Lung (tissue), 17 donors: ENCODE measurements at places on chromosomes 1 and 21. TPM values are rescaled to one million over a fixed set of nuclear protein-coding genes. Genes with fewer than 3 reads are reported as not detected.

- DNase-seq = peak; percentile 76
These were observed 953 bp upstream of the BRWD1 start for GRCh38 chr21:39314143-39315027.

DNA sequence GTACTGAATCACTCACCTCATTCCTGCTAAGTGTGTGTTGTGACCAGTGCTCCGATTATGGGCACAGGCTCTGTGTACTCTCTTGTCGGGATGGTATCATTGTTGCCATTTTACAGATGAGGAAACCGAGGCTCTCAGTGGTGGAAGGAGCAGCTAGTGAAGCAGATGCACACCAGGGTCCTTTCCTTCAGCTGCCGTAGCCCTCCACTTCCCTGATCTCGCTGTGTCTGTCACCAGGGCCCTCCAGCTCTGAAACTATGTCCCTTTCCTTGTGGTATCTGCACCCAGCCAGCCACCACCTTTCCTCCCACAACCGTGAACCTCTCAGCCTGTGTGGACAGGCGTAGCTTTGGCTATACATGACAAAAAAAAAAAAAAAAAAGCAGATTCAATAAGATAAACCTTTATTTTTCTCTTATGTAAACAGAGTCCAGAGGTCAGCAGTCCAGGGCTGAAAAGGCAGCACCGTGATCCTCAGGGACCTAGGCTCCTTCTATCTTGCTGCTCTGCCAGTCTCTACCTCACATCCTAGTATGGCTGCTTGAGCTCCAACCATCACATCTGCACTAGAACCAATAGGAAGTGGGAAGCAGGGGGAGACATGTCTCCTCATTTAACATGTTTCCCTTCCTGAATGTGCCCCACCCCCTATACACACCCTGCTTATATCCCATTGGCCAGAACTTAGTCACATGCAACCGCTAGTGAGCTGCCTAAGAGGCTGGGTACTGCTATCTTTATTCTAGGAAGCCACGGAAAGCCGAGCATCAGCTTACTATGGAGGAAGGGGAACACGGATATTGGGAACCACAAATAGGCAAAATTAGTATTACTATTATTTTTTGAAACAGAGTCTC, 44.3 kb downstream of the TMEM51 start:
- no peak for DNase-seq

DNA sequence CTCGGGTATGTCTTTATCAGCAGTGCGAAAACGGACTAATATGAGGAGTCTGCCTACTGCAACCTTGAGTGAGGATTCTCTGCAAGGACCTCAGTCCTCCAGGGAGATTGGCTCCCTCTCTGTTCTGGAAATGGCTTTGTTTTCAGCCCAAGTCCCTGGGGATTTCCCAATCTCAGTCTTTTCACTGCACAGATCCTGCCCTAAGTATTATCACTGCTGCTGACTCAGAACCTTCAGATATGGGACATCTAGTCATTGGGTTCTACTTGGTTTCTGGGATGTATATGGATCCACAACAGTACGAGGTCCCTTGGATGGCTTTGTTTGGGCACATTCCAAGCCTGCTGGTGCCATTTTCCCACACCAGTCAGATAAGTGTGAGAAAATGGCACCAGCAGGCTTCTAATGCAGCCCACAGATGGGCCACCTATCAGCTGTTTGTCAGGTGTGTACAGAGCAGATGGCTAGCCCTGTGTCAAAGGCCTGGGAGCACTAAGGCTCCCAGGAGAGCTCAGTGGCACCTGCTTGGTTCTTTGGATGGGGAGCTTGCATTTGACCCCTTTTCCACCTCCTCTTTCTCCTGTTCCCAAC, 27.4 kb downstream of the ELF3 start:
- DNase-seq = no peak

DNA sequence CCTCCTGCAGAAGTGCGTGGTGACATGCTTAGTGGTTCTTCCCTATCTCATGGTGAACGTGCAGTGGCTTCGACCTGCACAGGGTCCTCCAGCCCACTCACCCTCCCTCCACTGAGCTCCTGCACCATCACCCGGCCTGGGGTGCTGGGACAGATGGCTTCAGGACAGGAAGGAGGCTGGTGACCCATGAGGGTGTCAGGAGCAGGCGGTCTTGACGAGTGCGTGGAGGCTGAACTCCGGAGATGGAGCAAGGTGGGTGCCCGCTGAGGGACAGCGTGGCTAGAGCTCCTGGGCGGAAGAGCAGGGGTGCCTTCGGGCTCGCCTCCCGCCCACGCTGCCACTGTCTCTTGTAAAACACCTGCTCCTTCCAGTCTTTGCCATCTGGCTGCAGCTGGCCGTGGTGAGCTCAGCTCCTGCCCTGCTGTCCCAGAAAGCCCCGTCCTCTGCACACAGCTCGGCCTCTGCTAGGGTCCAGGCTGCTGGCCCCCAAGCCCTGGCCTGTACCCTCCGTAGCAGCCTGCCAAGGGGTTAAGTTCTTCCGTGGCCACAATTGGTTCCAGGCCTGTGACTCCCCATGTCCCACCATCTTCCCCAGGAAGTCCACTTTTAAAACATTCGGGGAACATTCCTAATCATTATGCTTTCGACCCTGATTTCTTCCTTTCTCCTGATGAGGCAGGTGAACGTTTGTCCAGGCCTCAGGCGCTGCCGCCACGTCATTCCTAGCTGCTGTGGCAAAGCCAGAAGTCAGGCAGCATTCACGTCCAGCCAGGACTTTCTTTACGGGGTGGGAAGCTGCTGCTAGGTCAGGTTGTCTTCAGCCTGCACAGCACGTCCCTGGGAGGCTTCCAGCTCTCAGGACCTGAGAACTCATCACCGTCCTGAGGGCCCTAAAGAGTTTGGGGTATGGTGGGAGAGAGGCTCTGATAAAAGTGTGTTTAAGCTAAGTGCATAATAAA, 8.1 kb downstream of the KRTAP10-1 start:
- no peak for DNase-seq

DNA sequence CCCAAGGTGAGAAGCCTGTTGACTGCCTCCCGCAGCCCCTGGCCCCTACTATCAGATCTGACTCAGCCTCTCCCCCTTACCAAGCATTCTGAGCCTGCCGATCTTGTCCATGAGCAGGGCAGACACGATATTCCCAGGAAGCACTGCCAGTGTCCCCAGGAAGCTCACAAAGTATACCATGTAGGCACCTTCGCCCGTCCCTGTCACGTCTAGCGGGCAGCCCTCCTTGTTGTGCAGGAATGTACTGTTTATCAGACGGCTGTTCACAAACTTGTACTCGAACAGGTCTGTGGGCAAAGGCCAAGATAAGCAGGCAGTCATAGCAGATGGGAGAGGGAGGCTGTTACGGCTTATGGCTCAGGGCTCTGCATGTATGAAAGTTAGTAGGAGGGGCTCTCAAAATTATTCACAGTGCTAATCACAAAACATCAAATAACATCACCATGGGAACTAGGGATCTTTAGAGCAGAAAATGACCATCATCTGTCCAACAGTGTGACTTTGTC, 7.3 kb downstream of the BOLA1 start:
- DNase-seq = no peak

GRCh38 chr1:89821322-89822108, 683 bp downstream of the LRRC8D start:
- DNase-seq = peak; percentile 60

GRCh38 chr1:227245613-227246320, 72.5 kb downstream of the CDC42BPA start:
- DNase-seq = no peak

- DNase-seq = peak; percentile 49
These were observed 133.2 kb upstream of the BARHL2 start for GRCh38 chr1:90850181-90850897.

GRCh38 chr1:185312361-185313138, 4.5 kb downstream of the IVNS1ABP start:
- DNase-seq = no peak

The RBP7 gene
- 5.7 TPM for total RNA-seq

The PAX7 gene
- not detected for total RNA-seq

The C1orf185 gene
- not detected for total RNA-seq
